CD4-positive, alpha-beta T cell treated with Interleukin-6 at 100 ng/mL for 8 hours (primary cell): ENCODE measurements at places on chromosomes 4 and X.

GRCh38 chrX:150513544-150513943 is 54.9 kb upstream of the MTM1 start:
- no peak for DNase-seq

GRCh38 chr4:110629780-110630687 is 7.2 kb upstream of the PITX2 start:
- DNase-seq: no peak

DNA sequence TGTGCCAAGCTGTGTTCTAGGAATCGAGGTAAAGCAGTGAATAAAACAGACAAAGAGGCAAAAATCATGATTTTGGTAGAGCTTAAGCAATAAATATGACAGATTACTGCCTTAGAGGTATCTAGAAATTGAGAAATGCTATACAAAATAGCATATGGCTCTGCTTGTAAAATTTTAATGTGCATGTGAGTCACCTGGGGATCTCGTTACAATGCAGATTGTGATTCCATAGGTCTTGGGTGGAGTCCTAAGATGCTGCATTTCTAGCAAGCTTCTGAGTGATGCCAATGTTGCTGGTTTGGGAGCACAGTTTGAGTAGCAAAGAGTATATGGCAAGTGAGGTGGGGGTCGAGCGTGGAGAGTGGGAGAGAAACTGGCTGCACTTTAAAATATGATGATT is 697.3 kb upstream of the MAGEB2 start:
- no peak for DNase-seq

GRCh38 chr4:116180157-116180601 is 905.2 kb downstream of the TRAM1L1 start:
- no peak for DNase-seq

DNA sequence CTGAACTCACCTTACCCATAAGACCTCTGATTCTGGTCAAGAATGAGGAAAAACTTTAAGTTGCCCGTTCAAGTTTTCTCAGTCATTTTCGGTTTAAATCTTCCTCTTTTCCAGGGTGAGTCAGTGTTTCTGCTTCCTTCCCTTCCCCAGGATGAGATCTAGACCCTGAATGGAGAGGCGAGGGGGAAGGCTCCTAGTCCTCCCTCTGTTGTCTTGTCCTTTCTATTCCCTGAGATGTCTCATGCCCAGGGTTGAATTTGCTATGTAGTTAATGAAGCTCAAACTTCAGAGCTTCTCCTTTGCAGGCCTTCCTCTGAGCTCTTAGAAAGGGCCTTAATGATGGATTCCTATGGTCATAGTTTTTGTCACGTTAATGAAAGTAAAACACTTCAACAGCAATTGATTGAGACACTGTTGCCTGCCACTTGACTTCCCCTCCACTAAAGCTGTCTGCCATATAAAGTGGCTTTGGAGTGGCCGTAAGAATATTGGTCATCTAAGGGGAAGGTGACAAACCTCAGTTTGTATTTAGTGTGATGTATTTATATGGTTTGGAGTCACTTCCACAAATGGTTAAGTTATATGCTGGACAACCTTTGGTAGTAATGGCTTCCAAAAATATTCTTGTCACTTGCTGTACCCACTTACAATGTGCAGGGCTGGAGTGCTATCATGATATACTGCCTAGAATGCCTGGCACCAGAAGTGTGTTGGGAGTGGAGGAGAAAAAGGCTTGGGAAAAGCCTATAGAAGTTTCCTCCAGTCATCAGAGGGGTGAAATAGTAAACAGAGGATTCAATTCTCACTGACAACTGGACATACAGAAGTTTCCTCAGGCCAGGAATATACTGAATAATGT is 24.3 kb upstream of the GPRIN3 start:
- no peak for DNase-seq

- no peak for DNase-seq
These were observed 836 bp downstream of the GRPR start for GRCh38 chrX:16124201-16124600.

DNA sequence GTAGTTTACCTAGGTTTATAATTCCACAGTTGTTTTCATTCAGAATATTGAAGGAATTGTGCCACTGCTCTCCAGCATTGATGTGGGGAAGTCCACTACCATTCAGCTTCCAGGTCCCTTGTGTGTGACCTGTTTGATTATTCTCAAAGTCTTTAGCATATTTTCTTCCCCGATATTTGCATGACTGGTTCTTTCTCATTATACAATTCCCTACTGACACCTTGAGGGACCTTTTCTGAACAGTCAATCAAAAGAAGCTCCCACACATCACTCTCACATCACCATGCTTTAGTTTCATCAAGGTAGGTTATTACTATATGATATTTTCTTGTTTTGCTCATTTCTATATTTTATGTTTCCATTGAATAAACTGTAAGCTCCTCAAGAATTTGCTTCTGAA is 44.1 kb downstream of the SLC39A8 start:
- DNase-seq: no peak

GRCh38 chr4:88803600-88804096 is 106.0 kb upstream of the NAP1L5 start:
- no peak for DNase-seq

- no peak for DNase-seq
These were observed 40.4 kb upstream of the PAPSS1 start for GRCh38 chr4:107760281-107760947.

DNA sequence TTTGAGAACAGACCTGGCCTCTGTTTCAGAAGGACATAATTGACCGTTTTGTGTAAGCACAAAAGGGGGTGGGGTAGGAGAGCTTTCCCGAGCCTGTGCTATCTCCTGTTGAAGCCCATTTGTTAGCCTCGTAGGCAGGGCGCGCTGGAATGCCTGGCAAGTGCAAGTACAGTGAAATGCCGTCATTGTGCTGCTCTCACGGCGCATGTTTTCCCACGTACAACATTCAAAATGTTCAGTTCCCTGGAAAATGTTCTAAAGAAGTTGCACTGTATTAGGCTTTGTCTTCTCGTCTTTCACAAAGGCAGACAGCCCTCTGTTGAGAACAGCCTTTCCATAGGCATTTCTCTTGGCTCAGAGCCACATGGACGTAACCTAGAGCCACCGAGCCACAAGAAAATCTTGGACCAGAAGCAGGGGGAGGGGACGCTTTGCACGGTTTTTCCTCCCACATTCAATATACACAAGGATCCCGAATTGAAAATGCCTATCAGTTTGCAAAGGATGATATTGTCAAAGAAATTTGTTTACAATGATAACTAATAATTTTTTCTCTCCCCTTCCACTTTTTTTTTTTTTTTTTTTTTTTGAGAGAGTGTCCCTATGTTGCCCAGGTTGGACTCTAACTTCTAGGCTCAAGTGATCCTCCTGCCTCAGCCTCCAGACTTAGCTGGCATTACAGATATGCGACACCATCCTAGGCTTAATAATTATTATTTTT is 54.6 kb upstream of the RAPGEF2 start:
- DNase-seq: no peak

DNA sequence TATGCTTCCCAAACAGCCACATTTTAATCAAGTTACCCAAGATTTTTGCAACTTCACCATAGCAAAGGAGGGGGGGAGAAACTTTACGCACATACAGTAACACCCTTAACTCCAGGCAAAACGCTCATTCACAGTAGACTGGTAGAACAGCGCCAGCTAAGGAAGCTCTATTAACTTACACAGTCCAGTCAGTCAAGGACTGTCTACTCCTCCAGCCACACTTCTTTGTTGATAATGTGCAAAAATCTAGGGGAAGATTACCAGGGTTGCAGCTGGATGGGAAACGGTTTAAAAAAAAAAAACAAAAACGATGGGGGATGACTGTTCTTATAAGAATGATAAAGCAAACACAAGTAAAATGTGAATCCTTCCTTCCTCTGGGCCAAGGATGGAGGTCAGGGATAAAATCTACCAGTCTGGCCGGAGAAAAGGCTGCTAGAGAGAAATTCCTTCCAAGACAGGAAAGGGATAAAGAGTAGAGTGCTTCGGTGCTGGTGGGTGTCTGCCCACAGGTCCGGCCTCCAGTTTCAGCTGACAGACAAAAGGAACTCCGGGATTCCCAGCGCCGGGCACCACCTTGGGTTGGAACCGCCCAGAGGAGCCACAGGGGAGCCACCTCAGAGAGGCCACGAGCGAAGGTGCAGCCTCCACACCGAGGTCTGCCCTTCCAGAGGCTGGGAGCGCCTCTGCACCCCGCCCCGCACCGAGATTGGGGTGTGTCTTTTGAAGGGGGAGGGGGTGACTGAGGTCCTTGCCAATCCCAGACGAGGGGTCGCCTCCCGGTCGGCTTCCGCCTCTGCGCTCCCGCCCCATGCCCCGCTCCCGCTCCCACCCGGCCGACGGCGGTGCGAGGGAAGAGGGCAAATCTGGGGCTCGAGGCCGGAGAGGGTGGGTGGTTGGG is 811 bp downstream of the ANKRD50 start:
- peak; percentile 6 for DNase-seq

DNA sequence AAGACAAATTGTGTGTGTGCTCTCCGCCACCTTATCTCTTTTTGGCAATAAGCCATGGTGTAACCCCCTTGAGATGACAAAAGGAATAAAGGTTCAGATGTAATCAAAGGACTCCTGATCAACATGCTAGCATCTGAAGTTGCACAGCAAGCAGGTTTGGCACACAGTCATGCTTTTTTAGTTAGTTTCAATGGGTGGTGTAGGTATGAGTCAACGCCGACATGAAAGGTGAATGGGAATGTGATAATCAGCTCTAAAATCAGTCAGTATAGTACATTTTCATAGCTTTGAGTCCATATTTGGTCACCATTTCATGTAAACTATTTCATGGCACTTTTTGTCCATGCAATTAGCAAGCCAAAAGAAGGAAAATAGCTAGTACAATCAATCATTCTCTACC is 50.4 kb upstream of the ETNPPL start:
- no peak for DNase-seq

DNA sequence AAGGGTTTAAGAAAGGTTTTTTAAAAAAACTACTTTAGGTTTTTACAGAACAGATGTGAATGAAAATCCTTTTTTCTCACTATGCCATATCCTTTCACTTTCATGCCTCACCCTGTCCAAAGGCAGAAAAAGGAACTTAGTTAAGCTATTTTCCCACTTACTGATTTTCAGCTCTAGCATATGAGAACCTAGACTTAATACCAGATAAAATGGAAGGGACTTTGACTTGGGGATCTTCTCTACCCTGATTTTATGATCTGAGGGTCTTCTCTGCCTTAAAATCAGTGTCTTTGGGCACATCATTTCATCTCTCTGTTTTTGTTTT is 42.4 kb downstream of the FNIP2 start:
- DNase-seq: no peak

GRCh38 chr4:110704748-110705439 is 82.0 kb upstream of the PITX2 start:
- no peak for DNase-seq

- DNase-seq: no peak
These were observed 314.8 kb downstream of the PDHA2 start for GRCh38 chr4:96154676-96155075.

- DNase-seq: no peak
These were observed 16.8 kb upstream of the IGSF1 start for GRCh38 chrX:131305926-131306325.
